ENCODE measurements at places on chromosomes 6 and 20.

GRCh38 chr6:14456941-14457340 is 339.4 kb downstream of the CD83 start:
- no peak for DNase-seq

- no peak for DNase-seq
Observed at GRCh38 chr6:89692256-89692655, 53.7 kb upstream of the LYRM2 start.

GRCh38 chr6:95081949-95082348 is 495.4 kb upstream of the MANEA start:
- no peak for DNase-seq

DNA sequence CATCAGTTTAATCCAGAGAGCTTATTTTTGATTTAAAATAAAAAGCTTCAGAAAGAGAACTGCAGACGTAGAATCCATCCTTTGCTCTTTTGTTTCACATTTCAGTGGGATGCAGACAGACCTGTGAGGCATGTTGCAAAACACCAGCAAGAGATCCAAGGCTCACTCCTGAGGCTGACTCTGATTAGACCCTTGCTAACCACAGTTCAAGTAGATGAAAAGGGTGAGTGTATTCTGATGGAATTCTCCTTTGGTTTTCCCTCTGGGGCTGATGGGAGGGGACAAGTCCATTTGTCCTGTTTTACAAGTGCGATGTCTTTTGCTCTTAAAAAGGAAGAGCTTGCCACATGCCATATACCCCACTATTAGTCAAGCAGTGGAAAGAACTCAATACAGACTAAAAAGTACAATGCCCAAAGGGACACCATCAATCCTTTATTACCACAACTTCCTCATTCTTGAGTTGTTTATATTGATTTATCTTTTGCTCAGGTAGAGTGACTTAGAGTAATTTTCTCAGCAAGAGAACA is 772.7 kb downstream of the MAFB start:
- no peak for DNase-seq

GRCh38 chr6:37149745-37150144 is 20.2 kb upstream of the PIM1 start:
- no peak for DNase-seq

DNA sequence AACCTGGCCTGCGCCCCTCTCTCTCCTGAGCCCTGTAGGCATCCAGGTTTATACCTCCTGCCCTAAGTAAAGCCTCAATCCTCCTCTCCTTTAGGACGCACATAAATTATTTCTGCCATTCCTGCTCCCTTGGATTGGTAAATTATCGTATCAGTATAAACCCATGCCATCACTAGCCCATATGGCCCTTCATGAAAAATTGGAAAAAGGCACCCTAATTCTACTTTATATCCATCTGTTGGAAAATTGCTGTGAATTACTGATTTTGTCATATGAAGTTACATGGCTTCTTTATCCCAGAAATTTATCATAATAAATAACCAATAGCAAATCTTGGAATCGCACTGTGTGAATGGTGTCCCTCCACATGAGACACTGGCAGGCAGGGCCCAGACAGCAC is 395.2 kb downstream of the PRKN start:
- no peak for DNase-seq

- DNase-seq: no peak
Observed at GRCh38 chr6:441126-441920, 49.8 kb downstream of the IRF4 start.

DNA sequence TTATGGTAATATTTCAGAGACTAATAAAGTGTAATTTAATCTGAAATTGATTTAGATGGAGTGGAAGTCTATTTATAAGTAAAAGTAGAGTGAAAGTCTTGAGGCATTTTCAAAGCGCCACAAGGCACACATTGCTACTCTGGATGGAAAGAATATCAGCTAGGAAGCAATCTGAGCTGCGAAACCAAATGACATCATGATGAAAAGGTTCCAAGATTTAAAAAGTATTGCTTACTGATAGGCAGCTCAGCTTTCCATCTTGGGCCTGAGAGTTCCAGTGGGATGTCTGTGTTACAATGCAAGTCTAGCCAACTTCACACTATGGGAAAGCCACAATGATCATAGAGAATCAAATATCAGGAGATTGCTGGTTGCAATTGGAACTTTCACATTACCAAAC is 126.9 kb upstream of the VGLL2 start:
- DNase-seq: no peak

GRCh38 chr6:5314191-5314865 is 53.0 kb downstream of the FARS2 start:
- no peak for DNase-seq

GRCh38 chr6:107331409-107332386 is 127.7 kb downstream of the PDSS2 start:
- DNase-seq: no peak

Measured in activated naive CD4-positive, alpha-beta T cell (primary cell).